ENCODE measurements at places on chromosomes 13 and 19. TPM values are rescaled to one million over a fixed set of nuclear protein-coding genes. Genes with fewer than 3 reads are reported as not detected.

The RRAS gene
- 17.9 TPM for total RNA-seq

The NALCN gene
- total RNA-seq, result 4.6 TPM

The SKA3 gene
- under 0.01 TPM for total RNA-seq

The NMRK2 gene
- not detected for total RNA-seq

- H3K4me3 ChIP-seq, result no peak overlapping the region
- no peaks in the 10 kb centered on the region for H3K27me3 ChIP-seq
- H3K36me3 ChIP-seq, result no peaks in the 10 kb centered on the region
- no peak overlapping the region for H3K27ac ChIP-seq
- no peaks in the 10 kb centered on the region for H3K4me1 ChIP-seq
- no peak for DNase-seq
Observed at GRCh38 chr13:74114641-74115040, 19.6 kb downstream of the KLF12 start.

GRCh38 chr13:48210178-48210577 lies 22.8 kb upstream of the ITM2B start:
- H3K27ac ChIP-seq, result no peak overlapping the region
- H3K27me3 ChIP-seq, result no peaks in the 10 kb centered on the region
- H3K36me3 ChIP-seq, result no peaks in the 10 kb centered on the region
- H3K4me1 ChIP-seq, result no peaks in the 10 kb centered on the region
- DNase-seq, result no peak

DNA sequence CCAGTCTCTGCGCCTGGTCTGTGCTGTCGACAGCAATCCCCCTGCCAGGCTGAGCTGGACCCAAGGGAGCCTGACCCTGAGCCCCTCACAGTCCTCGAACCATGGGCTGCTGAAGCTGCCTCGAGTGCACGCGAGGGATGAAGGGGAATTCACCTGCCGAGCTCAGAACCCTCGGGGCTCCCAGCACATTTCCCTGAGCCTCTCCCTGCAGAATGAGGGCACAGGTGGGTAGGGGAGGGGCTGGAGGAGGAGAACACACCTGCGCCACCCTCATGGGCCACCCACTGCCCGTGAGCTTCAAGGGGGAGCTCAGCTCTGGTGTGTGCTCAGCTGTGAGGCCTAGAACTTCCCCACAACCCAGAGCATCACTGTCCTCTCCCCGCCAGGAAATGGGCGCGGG lies 38.6 kb upstream of the CD33 start:
- H3K4me1 ChIP-seq, result no peaks in the 10 kb centered on the region
- DNase-seq, result no peak
- H3K36me3 ChIP-seq, result no peaks in the 10 kb centered on the region
- H3K27ac ChIP-seq, result no peak overlapping the region
- H3K27me3 ChIP-seq, result no peaks in the 10 kb centered on the region
- no peak overlapping the region for H3K4me3 ChIP-seq

- H3K4me1 ChIP-seq, result no peaks in the 10 kb centered on the region
- DNase-seq, result no peak
- no peak overlapping the region for H3K27ac ChIP-seq
- H3K4me3 ChIP-seq, result no peak overlapping the region
- no peaks in the 10 kb centered on the region for H3K36me3 ChIP-seq
- H3K27me3 ChIP-seq, result no peaks in the 10 kb centered on the region
Observed at GRCh38 chr13:39484506-39485313, 118.3 kb downstream of the LHFPL6 start.

GRCh38 chr13:99434258-99434788 lies 66.9 kb upstream of the TM9SF2 start:
- H3K27ac ChIP-seq, result no peak overlapping the region
- DNase-seq, result no peak
- H3K36me3 ChIP-seq, result no peaks in the 10 kb centered on the region
- no peaks in the 10 kb centered on the region for H3K27me3 ChIP-seq
- peaks cover 7% of the 10 kb centered on the region for H3K4me1 ChIP-seq
- H3K4me3 ChIP-seq, result no peak overlapping the region

- H3K27ac ChIP-seq, result no peak overlapping the region
- H3K4me1 ChIP-seq, result no peaks in the 10 kb centered on the region
- DNase-seq, result no peak
Observed at GRCh38 chr13:66266761-66267160, 963.4 kb downstream of the PCDH9 start.

GRCh38 chr19:1855828-1856255 lies 7.5 kb downstream of the KLF16 start:
- H3K4me1 ChIP-seq, result peaks cover 68% of the 10 kb centered on the region
- H3K36me3 ChIP-seq, result no peaks in the 10 kb centered on the region
- H3K4me3 ChIP-seq, result no peak overlapping the region
- H3K27me3 ChIP-seq, result no peaks in the 10 kb centered on the region
- DNase-seq, result no peak

DNA sequence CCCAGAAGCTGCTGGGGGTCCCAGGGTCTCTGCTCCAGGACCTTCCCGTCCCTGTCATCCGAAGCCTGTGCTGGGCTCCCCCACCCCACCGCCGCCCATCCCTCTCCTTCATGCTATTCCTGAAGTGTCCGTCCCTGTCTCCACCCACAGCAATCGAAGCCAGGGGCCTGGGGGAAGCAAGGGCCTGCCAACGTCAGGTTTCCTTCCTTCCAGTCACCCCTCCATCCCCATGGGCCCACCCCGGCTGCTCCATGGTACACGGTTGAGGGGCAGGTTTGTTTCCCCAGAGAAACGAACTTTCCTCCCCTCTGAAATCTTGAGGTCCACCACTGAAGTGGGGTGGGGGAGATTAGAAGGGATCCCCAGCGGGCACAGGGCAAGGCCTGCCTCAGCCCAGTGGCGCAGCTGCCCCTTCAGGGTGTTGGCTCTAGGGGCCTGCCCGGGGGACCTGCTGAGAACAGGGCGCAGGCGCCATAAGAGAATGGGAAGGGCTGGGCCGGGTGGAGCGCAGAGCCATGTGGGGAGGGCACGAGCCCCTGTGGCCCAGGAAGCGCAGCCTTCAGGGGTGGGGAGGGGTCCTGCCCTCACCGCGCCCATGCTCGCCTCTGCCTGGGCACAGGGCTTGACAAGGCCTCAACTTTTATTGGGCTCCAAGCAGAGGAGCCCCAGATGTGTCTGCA lies 16.1 kb downstream of the CEBPG start:
- peaks cover 49% of the 10 kb centered on the region for H3K4me1 ChIP-seq
- H3K36me3 ChIP-seq, result no peaks in the 10 kb centered on the region
- DNase-seq, result no peak
- no peak overlapping the region for H3K4me3 ChIP-seq
- no peak overlapping the region for H3K27ac ChIP-seq

- H3K4me1 ChIP-seq, result peaks cover 39% of the 10 kb centered on the region
- no peaks in the 10 kb centered on the region for H3K36me3 ChIP-seq
- no peak for DNase-seq
- H3K27me3 ChIP-seq, result no peaks in the 10 kb centered on the region
- H3K27ac ChIP-seq, result peak overlapping the region; percentile 90
Observed at GRCh38 chr19:1026783-1027649, 608 bp downstream of the CNN2 start.

GRCh38 chr13:67120872-67121531 lies 109.1 kb downstream of the PCDH9 start:
- no peaks in the 10 kb centered on the region for H3K36me3 ChIP-seq
- no peak overlapping the region for H3K27ac ChIP-seq
- H3K4me1 ChIP-seq, result no peaks in the 10 kb centered on the region
- H3K4me3 ChIP-seq, result no peak overlapping the region

DNA sequence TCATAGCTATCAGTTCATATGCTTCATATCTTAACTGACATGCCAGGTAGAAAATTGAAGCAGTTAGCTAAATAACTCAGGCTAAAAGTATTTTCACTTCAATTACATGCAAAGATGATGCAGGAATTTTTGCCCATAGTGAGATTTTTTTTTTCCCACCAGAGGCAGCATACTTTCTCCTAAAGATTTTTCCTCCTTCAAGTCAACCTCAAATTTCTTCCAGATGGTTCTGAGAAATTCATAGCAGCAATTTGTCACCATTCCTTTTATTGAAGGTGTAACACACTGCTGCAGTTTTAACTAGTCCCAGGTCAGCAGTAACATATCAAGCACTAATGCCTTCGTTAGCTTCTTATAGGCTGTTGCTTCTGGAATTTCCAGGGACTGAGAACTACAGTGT lies 141.9 kb downstream of the SUCLA2 start:
- no peak overlapping the region for H3K4me3 ChIP-seq
- no peaks in the 10 kb centered on the region for H3K27me3 ChIP-seq
- no peaks in the 10 kb centered on the region for H3K4me1 ChIP-seq
- DNase-seq, result no peak

GRCh38 chr19:33726756-33727155 lies 69.9 kb upstream of the KCTD15 start:
- no peak overlapping the region for H3K4me3 ChIP-seq
- no peaks in the 10 kb centered on the region for H3K36me3 ChIP-seq
- no peak overlapping the region for H3K27ac ChIP-seq
- no peaks in the 10 kb centered on the region for H3K4me1 ChIP-seq

DNA sequence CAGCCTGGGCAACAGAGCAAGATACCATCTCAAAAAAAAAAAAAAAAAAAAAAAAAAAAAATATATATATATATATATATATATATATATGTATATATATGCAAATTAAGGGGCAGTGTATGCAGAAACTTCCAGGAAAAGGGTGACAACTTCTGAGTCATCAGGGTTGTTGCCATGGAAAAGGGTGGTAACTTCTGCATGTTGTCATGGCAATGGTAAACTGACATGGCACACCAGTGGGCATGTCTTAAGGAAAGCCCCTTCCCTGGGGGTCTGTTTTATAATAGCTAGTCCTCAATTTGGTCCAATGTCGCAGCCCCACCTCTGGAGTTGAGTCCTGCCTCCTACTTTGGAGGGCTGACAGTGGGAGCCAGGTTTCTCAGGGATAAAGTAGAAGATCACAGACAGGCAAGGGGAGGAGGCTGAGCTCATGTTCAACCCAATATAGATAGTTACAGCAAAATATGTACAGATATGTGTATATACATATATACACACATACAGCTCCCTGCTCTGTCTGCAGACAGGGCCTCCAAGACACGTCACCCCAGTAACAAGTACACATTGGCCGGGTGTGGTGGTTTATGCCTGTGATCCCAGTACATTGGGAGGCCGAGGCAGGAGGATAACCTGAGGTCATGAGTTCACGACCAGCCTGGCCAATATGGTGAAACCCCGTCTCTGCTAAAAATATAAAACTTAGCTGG lies 7.2 kb upstream of the FCHO1 start:
- H3K27ac ChIP-seq, result no peak overlapping the region
- H3K36me3 ChIP-seq, result no peaks in the 10 kb centered on the region
- H3K4me3 ChIP-seq, result no peak overlapping the region
- H3K27me3 ChIP-seq, result no peaks in the 10 kb centered on the region
- DNase-seq, result no peak
- peaks cover 13% of the 10 kb centered on the region for H3K4me1 ChIP-seq

DNA sequence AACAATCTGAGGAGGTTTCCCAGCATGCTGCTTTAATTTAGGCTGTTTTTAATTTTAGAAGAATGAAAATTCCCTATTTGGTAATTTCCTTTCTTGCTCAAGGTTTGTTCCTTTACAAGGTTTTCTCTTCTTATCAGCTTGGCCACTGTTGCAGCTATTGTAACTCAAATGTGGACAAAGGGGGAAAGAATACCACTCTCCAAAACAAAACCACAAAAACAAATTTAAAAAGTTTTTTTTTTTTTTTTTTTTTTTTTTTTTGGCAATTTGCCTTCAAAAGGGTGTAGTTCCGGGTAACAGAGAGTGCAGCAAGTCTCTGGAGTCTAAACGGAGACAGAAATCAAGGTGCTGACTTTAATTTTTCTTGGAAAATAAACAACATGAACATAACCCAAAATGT lies 306.4 kb upstream of the ARGLU1 start:
- no peaks in the 10 kb centered on the region for H3K36me3 ChIP-seq
- DNase-seq, result no peak
- H3K27ac ChIP-seq, result no peak overlapping the region
- H3K4me3 ChIP-seq, result no peak overlapping the region
- H3K4me1 ChIP-seq, result peaks cover 8% of the 10 kb centered on the region
- H3K27me3 ChIP-seq, result no peaks in the 10 kb centered on the region

GRCh38 chr13:90768116-90768515 lies 579.4 kb upstream of the MIR17HG start:
- no peak overlapping the region for H3K27ac ChIP-seq
- H3K4me3 ChIP-seq, result no peak overlapping the region
- H3K27me3 ChIP-seq, result no peaks in the 10 kb centered on the region
- DNase-seq, result no peak
- no peaks in the 10 kb centered on the region for H3K36me3 ChIP-seq
- no peaks in the 10 kb centered on the region for H3K4me1 ChIP-seq

GRCh38 chr13:107551521-107551920 lies 663.8 kb downstream of the LIG4 start:
- H3K27me3 ChIP-seq, result no peaks in the 10 kb centered on the region
- no peak overlapping the region for H3K4me3 ChIP-seq
- H3K27ac ChIP-seq, result no peak overlapping the region
- DNase-seq, result no peak

GRCh38 chr13:46721054-46721453 lies 75.9 kb downstream of the ESD start:
- no peaks in the 10 kb centered on the region for H3K36me3 ChIP-seq
- H3K27me3 ChIP-seq, result no peaks in the 10 kb centered on the region
- H3K4me3 ChIP-seq, result no peak overlapping the region
- peak; percentile 69 for DNase-seq
- no peaks in the 10 kb centered on the region for H3K4me1 ChIP-seq

Measured in body of pancreas (tissue), 4 donors.